ENCODE measurements at places on chromosomes 4 and X.

DNA sequence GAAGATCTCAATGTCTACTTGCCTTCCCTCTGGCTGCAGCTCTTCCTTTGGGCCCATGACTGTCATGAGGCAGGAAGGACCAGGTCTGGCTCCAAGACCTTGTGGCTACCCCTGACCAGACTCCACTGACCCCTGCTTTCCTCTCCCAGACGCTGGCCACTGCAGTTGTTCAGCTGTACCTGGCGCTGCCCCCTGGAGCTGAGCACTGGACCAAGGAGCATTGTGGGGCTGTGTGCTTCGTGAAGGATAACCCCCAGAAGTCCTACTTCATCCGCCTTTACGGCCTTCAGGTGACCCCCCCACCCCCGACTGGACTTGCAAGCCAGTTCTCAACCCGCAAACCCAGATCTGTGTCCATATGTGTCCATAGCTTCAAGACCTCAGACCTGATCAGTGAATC lies 535 bp downstream of the WAS start:
- H3K27ac ChIP-seq: peak overlapping the region; percentile 96
- no peak for DNase-seq
- no peaks in the 10 kb centered on the region for H3K27me3 ChIP-seq

DNA sequence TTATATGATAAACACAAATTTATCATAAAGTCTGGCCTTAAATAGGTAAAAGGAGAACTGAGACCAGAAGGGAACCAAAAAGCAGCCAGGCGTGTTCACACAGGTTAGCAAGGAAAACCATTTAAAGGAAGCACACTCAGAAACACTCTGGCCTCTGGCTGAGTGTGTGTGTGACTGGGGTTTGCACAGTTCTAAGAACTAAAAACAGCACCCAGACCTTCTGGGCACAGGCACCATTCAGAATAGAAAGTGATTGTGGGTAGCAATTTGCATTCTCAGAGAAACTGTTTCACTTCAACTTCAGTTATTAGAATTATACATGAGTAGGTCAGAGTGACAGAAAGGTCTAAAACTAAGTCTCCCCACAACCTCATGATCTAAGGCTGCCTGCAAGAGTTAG lies 10.0 kb downstream of the GPR82 start:
- no peaks in the 10 kb centered on the region for H3K27me3 ChIP-seq
- H3K4me3 ChIP-seq: no peak overlapping the region
- DNase-seq: no peak
- H3K36me3 ChIP-seq: peaks cover 2% of the 10 kb centered on the region

DNA sequence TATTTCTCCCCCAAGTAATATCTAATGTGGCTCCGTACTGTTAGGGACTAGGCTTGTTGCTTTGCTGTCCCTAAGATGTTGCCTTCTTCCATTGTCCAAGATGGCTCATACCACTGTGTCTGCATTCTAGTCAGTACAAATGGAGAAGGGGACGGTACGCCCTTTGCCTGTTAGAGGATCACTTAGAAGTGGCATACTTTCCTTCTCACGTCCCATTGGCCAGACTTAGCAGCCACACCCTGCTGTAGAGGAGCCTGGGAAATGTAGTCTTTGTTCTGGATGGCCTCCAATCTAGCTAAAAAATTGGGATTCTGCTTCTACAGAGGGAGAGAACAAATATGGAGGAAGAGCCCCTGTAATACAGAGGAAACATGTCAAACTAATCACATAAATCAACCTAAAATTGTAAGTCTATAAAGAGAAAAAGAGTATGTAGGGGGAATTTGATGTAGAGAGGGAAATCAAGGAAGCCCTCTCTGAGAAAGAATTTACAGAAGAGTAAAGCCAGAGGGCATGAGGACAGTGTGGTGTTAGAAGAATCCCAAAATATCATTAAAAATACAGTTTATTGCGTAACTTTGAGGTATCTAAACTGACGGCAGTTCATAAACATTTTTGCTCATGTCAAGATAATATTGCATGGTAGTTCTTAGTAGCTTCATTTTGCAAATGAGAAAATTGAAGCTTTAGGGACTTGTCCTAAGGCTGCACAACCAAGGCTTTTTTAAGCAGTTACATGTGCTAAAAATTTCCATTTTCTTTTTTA lies 15.1 kb downstream of the PRIMPOL start:
- no peak for DNase-seq
- H3K36me3 ChIP-seq: peaks cover 2% of the 10 kb centered on the region
- H3K27ac ChIP-seq: no peak overlapping the region
- H3K4me1 ChIP-seq: peaks cover 16% of the 10 kb centered on the region

GRCh38 chrX:129797251-129797906 lies 17.6 kb downstream of the SASH3 start:
- H3K4me1 ChIP-seq: peaks cover 6% of the 10 kb centered on the region
- DNase-seq: no peak

DNA sequence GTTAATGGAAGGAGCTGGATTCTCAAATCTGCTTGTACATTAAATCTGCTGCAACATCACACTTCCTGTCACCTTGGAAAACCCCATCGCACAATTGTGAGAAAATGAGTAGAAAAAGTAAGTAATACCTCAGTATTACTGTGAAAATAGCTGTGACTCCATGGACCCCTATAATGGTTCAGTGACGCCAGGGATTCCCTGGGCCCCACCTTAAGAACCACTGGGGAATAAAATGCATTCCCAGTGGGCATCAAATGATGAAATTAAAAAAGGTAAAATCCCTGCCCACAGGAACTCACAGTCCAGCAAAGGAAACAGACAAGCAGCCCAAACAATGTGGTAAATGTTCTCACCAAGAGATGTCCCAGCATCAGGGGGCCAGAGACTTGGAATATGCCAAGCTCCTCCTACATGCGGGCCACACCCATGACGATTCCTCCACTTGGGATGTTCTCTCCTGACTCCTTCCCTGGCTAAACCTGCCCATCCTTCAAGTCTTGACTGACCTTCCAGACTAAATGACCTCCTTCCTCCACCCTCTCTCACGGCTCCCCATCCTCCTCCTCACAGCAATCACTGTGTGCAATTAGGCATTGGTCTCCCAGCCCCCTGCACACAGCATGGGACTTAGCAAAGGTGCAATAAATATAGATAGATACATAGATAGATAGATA lies 2.6 kb downstream of the EVC2 start:
- H3K36me3 ChIP-seq: peaks cover 3% of the 10 kb centered on the region
- H3K4me1 ChIP-seq: peaks cover 10% of the 10 kb centered on the region

- H3K36me3 ChIP-seq: peaks cover 7% of the 10 kb centered on the region
- no peak overlapping the region for H3K4me3 ChIP-seq
- H3K27ac ChIP-seq: no peak overlapping the region
- H3K4me1 ChIP-seq: peaks cover 8% of the 10 kb centered on the region
- DNase-seq: no peak
Observed at GRCh38 chr4:7189475-7190277, 2.7 kb upstream of the SORCS2 start.

DNA sequence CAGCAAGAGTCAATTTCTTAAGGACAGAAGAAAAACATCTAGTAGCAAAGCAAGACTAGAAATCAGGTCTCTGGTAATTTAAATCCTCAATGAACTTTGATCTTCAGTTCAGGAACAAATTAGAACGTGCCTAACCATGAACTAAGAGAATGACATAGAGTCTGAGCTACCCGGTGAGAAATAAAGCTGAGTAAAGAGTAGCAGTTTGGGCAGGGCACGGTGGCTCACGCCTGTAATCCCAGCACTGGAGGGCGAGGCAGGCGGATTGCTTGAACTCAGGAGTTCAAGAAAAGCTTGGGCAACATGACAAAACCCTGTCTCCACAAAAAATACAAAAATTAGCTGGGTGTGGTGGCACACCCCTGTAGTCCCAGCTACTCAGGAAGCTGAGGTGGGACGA lies 37.7 kb downstream of the ACE2 start:
- peaks cover 18% of the 10 kb centered on the region for H3K27me3 ChIP-seq
- H3K4me1 ChIP-seq: peaks cover 4% of the 10 kb centered on the region
- no peak overlapping the region for H3K4me3 ChIP-seq
- no peaks in the 10 kb centered on the region for H3K36me3 ChIP-seq
- DNase-seq: no peak

DNA sequence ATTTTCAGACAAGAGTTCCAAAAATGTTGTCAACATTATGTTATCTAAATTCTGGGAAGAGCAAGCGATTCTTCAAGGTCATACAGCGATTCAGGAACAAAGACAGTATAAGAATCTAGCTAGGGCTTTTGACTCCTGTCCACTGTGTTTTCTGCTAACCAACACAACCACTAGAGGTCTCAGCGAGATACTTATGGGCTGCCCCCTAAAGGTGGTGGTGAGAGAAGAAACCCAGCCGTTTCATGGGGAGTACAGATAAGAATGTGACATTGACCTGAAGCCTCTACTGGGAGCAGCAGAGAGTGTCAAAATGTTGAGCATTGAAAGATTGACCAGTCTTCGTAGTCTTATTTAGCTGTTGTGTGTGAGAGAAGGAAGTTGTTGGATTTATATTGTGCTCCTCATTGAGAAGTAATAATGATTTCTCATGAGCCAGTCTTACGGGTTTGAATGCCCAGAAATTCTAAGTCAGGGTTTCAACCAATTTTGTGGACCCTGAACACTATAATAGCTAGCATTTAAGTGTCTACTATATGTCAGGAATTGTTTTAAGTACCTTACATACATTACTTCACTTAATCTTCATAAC lies 168.3 kb downstream of the SPRY1 start:
- H3K36me3 ChIP-seq: no peaks in the 10 kb centered on the region
- H3K27me3 ChIP-seq: peaks cover 11% of the 10 kb centered on the region
- no peak overlapping the region for H3K4me3 ChIP-seq

GRCh38 chr4:143410015-143410414 lies 73.3 kb downstream of the GAB1 start:
- H3K27me3 ChIP-seq: peaks cover 43% of the 10 kb centered on the region
- peaks cover 5% of the 10 kb centered on the region for H3K4me1 ChIP-seq
- H3K4me3 ChIP-seq: no peak overlapping the region

GRCh38 chr4:45910511-45910910 lies 213.3 kb downstream of the GABRG1 start:
- no peaks in the 10 kb centered on the region for H3K27me3 ChIP-seq
- no peak for DNase-seq
- H3K4me1 ChIP-seq: no peaks in the 10 kb centered on the region
- no peaks in the 10 kb centered on the region for H3K36me3 ChIP-seq
- no peak overlapping the region for H3K4me3 ChIP-seq

DNA sequence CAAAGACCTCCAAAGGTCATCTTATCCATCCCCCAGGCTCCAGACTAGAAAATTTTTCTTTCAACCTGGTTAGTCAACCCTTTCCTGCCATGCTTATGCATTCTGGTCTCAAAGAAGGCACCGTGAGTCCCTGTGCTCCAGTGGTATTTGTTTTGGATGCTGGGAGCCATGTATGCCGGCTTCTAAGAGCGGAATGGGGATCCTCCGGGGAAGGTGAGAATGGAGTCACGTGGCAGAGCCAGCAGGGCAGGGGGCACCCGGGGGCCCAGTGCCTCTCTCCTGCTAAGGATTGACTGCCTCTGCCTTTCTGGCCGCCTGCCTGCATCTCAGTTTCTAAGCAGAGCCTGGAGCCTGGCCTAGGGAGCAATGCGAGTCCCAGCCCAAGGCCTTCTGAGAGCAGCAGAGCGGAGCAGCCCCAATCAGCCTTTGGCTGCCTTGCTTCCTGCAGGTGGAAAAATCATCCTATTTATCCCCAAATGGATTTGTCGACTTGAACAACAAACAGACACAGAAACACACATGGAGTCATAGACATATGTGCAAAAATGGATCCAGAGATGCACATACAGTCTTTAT lies 141.0 kb downstream of the PJA1 start:
- no peak overlapping the region for H3K27ac ChIP-seq
- no peaks in the 10 kb centered on the region for H3K4me1 ChIP-seq
- DNase-seq: no peak
- no peak overlapping the region for H3K4me3 ChIP-seq
- no peaks in the 10 kb centered on the region for H3K36me3 ChIP-seq
- H3K27me3 ChIP-seq: no peaks in the 10 kb centered on the region

GRCh38 chr4:100063355-100063754 lies 113.3 kb upstream of the H2AZ1 start:
- no peaks in the 10 kb centered on the region for H3K36me3 ChIP-seq

GRCh38 chr4:123438031-123438430 lies 41.4 kb downstream of the SPRY1 start:
- no peak overlapping the region for H3K4me3 ChIP-seq
- H3K27me3 ChIP-seq: peaks cover 19% of the 10 kb centered on the region
- H3K27ac ChIP-seq: no peak overlapping the region
- DNase-seq: no peak

- no peaks in the 10 kb centered on the region for H3K4me1 ChIP-seq
- no peaks in the 10 kb centered on the region for H3K36me3 ChIP-seq
- H3K4me3 ChIP-seq: no peak overlapping the region
- no peak for DNase-seq
- H3K27me3 ChIP-seq: peaks cover 10% of the 10 kb centered on the region
- H3K27ac ChIP-seq: no peak overlapping the region
Observed at GRCh38 chrX:38692961-38693360, 108.3 kb upstream of the MID1IP1 start.

DNA sequence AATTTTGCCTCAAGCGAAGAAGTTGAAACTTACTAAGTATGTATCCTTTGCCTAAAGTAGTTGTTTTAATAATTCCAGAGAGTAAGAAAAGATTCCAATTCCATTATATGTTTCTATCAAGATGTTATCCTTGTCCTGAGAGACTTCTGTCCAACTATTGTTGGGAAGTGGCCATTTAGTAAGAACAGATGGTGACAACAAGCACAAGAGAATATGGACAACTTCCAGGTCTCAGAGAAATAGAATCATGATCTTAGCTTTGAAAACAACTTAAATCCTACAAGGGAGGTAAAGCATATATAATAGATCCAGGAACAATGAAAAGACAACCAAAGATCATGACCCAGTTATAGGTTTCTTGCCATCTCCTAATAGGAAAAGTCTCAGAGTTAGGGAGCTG lies 486.6 kb upstream of the PCDH10 start:
- H3K4me3 ChIP-seq: no peak overlapping the region
- H3K4me1 ChIP-seq: no peaks in the 10 kb centered on the region
- no peaks in the 10 kb centered on the region for H3K27me3 ChIP-seq
- no peak for DNase-seq

DNA sequence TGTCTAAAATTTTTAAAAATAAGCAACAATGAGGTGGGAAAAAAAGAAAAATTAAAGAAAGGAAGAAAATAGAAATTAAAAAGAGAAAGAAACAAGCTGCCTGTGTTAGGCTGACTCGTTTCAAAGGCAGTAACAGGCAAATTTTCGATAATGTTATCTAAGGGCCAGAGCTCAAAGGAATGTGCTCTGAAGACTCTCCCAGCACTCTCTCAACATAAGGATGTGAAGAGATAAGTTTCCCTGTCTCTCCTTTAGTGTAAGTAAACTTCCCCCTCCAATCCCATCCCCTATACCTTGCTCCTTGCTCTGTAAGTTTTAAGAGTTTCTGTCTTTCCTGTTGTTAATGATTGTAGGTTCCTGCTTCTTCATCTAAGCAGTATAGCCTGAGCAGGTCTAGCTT lies 172.8 kb downstream of the TEX13C start:
- no peak overlapping the region for H3K27ac ChIP-seq
- no peaks in the 10 kb centered on the region for H3K4me1 ChIP-seq

DNA sequence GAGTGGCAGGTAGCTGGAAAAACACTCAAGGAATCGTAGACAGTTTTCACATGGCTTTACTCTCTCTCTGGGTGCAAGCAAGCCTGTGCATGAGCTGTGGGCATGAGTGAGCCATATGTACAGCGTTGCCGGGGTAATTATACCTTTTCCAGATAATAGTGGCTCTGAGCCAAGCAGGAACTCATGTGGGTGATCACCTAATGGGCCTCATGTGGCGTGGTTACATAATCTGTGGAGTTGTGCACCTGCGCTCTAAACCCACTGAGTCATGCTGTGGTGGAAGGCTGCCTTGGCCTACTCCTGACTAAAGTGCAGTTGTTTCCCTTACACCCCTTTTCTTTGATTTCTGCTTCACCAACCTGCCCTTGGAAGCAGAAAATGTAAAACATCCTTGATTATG lies 1564.5 kb upstream of the PCDH10 start:
- no peaks in the 10 kb centered on the region for H3K27me3 ChIP-seq
- H3K4me1 ChIP-seq: no peaks in the 10 kb centered on the region
- H3K27ac ChIP-seq: no peak overlapping the region
